ENCODE measurements at places on chromosomes 5 and 9.

DNA sequence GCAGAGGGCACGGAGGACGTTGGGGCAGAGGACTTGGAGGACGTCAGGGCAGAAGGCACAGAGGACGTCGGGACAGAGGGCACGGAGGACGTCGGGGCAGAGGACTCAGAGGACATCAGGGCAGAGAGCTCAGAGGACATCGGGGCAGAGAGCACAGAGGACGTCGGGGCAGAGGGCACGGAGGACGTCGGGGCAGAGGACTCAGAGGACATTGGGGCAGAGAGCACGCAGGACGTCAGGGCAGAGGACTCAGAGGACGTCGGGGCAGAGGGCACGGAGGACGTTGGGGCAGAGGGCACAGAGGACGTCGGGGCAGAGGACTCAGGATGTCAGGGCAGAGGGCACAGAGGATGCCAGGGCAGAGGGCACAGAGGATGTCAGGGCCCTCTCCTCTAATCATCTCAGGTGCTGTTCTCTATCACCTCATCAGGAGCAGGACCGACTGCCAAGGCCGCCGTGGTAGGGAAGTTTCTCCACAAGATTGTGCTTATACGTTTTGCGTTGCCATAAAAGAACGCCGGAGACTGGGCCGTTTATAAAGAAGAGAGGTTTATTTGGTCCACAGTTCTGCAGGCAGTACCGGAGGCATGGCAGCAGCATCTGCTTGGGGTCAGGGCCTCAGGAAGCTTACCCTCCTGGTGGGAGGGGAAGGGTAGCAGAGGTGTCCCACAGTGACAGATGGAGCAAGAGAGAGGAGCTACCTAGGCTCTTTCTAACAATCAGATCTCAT lies 29.4 kb upstream of the ADAMTS2 start:
- DNase-seq: no peak

- DNase-seq: no peak
Measured at GRCh38 chr5:31921852-31922305, 252.2 kb downstream of the GOLPH3 start.

DNA sequence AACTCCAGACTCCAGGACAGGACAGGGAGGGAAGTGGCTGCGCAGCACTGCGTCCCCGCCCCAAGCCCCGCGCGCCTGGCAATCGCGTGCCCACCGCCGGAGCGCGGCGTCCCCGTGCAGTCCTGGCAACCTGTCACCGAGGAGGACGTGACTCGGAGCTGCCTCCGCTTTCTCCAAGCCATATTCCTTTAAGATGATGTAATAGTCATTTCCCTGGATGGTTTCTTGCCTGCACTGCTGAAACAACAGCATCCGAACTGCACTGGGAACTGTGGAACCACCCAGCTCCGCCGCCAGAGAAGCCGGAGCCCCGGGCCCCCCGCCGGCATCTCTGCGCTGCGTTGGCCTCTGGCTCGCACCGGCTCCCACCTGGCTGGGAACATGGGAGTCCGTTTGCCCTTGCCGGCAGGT lies 34.5 kb downstream of the KCTD16 start:
- peak; percentile 49 for DNase-seq

DNA sequence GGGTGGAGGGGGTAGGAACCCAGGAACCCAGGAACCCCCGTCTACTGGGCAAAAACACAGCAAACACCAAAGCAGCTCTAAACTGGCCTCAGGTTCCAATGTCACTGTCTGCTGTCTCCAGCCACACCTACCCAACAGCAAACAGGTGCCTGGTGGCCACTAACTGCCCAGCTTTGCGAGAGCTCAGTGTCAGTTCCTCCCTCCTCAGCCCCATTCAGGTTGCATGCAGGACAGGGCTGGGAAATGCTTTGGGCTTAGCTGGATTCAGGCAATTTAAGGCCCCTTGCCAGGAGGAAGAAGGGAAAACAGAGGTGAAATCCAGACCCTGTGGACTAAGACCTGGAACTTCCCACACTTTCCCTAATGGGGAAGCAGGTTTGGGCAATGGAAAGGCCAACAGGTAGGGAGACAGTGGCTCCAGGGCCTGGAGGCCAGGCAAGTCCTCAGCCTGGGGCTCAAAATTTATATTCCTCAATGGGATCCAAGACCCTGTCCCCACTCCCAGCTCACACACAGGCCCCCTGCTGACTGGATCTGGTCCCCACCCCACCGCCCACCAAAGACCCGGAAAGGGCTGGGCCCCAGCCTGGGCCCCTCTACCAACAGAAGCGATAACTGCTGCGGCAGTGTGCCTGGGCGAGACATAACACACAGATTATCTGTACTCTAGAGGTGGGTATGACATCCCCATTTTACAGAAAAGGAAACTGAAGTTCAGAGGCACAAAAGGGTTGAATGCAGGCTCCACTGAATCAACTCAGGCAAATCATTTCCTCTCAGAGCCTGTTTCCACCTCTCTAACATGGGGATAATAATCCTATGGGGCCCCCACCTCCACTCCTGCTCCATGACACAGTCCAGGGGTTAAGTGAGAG lies 3.5 kb downstream of the EEIG1 start:
- peak; percentile 38 for DNase-seq

DNA sequence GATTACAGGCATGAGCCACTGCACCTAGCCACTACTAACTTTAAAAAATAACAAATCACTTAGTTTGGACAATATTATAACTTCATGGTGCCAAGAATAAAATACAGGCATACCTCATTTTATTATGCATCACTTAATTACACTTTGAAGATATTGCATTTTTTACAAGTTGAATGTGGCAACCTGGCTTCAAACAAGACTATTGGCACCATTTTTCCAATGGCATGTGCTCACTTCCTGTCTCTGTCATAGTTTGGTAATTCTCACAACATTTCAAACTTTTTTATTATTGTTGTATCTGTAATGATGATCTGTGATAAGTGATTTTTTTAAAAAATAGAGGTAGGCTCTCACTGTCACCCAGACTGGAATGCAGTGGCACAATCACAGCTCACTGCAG lies 49.9 kb upstream of the ERBIN start:
- no peak for DNase-seq

DNA sequence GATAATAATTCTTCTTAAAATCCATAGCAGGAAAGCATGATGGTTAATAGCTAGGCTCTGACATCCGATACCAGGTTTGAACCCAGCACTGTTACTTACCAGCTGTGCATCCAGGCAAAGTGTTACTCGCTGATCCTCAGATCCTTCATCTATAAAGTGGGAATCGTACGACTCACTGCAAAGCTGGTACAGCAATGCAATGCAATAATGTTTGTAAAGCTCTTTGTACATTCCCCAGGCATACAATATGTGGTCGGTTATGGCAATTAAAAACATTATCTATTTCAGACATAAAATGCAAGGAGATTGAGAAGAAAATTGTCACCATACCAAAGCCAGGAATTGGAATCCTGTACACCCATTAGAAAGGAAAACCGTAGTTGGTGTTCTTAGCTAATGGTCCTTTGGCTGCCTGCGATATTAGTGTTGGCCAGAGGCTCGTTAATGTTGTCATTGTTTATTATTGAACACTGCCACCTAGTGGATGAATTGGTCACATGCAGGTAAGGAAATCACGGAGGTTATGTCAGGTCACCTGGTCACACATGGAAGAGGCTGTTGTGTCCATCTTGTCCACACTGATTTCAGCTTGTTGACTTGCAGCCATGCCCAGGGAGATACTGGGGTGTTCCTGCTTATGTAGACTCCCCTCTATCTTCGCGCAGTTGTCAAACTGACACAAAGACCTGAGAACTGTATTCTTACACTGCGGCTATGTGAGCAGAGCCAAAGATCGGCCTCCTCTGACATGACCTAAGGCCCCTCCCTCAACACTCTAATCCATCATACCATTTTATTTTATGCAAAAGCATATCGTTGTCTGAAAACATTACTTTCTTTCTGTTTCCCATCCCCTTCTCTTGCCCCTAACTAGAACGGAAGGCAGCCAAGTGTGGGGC lies 87.5 kb upstream of the PPP2R2B start:
- peak; percentile 58 for DNase-seq

DNA sequence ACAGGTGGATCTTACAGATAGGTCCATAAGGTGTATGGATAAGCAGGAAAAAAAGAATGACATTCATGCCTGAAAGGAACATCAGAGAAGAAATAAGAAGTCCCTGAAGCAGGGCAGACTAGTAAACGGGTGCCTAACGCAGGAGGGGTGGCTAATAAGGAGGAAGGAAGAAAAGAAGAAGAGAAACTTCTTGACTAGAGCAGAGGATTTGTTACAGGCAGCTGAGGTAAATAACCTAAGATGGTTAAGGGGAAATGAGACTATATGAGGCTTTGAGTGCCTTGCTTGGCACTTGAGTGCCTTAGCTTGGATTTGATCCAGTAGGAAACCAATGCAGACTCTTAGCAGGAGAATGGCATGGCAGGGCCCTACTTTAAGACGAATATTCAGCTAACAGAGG lies 313.5 kb upstream of the PDE4D start:
- no peak for DNase-seq

- DNase-seq: no peak
Measured at GRCh38 chr5:14444161-14444560, 137.4 kb upstream of the OTULINL start.

- no peak for DNase-seq
Measured at GRCh38 chr5:1009359-1010180, 968 bp downstream of the NKD2 start.

DNA sequence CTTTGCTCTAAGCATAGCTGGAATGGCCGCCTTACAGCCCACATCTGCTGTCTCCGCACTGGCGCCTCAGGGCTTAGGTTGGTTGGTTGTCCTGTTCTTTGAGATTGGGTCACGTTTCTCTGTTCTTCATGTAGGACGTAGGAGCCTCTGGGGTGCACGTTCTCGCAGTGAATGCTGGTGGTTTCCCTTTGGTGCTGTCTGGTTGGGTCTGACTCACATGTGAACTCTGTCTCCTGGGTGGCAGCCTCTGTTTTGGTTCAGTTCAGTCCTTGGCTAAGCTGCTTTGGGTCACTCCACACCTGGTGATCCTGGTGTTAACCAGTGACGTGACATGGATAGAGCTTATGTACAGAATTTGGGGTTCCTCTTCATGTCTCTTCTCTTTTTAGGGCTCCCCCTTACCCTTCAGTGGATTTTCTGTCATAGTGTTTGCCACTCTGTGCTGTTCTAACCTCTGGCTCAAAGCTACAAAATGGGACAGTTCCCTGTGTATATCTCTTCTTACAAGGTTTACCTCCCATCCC lies 12.6 kb upstream of the LPCAT1 start:
- DNase-seq: peak; percentile 30

- no peak for DNase-seq
Measured at GRCh38 chr9:76292246-76292645, 102.0 kb downstream of the RFK start.

GRCh38 chr9:125816321-125816720 lies 69.1 kb downstream of the PBX3 start:
- DNase-seq: no peak

DNA sequence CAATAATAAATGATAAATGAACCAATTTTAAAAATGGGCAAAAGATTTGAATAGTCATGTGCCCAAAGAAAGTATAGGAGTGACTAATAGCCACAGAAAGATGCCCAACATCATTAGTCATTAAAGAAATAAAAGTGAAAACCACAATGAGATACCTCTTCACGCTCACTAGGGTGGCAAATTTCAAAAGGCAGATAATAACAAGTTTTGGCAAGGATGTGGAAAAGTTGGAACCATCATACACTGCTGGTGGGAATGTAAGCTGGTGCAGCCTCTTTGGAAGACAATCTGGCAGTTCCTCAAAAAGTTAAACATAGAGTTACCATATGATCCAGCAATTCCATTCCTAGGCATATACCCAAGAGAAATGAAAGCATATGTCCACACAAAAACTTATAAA lies 1819.8 kb downstream of the MAT2B start:
- no peak for DNase-seq

GRCh38 chr9:84758817-84759216 lies 89.3 kb downstream of the NTRK2 start:
- no peak for DNase-seq

DNA sequence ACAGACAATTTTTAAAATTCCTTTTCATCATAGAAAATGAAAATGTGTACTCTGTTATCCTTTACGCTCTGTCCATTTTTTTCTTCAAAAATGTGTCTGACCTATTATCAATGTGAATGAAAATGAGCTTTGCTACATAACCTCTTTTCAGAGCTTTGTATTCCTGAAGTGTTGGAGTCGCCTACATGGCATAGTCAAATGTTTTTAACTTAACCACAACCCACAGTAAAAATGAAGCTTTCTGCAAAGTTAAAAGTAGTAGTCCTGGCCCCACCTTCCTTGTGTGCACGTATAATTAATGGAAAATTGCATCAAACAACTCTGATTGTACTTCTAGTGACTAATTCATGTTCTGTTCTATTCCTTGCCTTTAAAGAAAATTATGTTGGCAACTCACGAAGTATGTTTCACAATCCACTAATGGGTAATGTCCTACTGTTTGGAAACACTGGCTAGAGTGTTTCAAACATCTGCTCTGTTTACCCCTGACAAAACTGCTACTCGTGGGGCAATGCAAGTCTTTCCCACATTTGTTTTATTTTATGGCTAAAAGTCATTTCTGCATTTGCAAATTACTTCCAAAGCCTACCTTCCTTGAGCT lies 18.6 kb upstream of the PSAT1 start:
- DNase-seq: no peak

DNA sequence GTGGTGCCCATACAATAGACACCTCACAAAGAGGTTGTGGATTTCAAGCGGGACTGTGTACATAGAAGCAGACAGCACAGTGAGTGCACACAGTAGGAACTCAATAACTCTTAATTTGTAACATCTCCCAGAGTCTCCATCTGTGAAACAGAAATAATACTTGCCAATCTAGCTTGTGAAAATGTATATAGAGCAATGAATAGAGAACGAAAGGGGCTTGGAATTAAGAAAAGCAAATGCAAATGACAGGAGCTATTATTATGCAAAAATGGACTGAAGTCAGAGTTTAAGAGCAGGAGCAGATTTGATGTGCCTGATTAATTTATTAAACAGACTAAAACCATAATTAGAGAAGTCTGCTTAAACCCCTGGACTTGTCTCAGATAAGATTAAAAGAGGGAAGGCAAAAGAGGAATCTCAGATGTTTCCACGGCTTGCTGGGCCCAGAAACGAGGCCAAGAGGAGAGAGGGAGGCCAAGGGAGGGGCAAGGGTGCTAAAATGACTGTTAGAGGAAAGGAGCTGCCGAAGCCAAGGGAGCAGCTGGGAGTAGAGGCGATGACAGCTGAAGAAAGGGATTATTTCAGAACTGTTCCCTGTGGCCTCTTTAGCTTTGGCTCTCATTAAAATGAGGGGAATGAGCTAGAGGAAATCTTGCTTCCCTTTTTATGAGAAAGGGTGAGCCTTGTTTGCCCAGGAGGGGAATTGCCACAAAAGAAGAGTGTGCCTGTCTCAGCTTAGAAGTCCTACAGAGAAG lies 72.1 kb downstream of the FEM1C start:
- no peak for DNase-seq

DNA sequence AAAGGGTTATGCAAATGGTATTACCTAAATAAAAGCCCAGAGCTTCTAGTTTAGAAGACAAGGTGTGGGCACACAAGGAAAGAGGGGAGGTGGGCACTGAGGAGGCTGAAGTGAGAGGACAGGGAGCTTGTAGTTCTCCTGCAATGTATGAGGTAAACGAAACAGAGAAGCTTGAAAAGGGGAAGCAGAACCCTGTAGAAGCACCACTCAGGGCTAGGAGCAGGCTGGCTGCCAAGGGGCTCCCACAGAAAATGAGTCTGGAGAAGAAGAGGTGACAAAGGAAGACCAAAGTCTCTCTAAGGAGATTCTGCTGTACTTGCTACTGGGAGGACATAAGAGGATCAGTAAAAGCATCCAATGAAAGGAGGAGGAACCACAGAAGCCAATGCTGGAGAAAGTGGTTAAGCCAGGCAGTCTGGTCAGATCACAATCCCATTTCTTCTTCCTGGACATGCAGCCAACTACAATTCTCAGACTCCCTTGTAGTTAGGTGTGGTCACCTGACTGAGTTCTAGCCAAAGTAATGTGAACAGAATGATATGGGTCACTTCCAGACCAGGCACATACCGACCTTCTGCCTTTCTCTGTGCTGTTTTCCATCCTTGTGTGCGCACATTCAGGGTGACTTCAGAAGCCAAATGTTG lies 174.5 kb upstream of the MAP3K1 start:
- DNase-seq: no peak

All from right forelimb (tissue), 1 donor.